Pulmonary artery endothelial cell (primary cell): ENCODE measurements at places on chromosomes 1 and 21. TPM values are rescaled to one million over a fixed set of nuclear protein-coding genes. Genes with fewer than 3 reads are reported as not detected.

DNA sequence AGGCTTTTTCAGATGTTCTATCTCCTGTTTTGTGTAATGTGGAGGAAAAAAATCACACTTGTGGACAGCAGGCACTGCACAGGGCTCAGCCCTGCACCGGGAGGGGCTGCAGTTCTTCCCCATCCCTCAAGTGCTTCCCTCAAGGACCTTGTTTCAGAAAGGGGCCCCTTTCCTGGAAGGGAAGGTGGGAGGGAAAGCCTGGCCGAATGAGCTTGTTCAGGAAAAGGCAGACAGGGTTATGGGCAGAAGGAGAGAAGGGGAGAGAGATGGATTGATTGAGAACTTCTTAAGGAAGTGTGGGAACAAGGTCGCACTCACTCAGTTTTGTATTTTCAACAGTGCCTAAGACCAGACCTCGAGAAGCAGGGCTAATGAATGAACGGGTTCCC lies 41.2 kb downstream of the OLFML2B start:
- no peak for DNase-seq

- no peak for DNase-seq
Measured at GRCh38 chr1:9302745-9303524, 10.2 kb downstream of the SPSB1 start.

DNA sequence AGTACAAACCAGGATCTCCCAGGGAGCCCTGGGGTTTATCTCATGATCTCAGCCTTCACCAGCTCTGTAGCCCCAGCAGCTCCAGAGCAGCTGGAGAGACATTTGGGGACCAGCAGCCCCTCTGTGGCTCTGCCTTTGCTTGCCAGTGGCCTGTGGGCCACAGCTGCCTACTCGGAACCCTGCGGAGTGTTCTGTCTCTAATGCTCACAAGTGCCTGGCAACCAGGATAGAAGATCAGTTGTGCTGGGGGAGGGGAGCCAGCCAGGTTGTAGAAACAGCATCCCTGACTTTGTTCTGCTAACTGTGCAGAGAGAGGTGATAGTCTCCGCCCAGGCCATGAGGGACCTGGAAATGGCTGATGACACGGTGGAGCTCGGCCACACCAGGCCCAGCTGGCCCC lies 50.9 kb upstream of the KCNJ15 start:
- DNase-seq = no peak

The ACTL8 gene
- not detected in 2 replicates for total RNA-seq

DNA sequence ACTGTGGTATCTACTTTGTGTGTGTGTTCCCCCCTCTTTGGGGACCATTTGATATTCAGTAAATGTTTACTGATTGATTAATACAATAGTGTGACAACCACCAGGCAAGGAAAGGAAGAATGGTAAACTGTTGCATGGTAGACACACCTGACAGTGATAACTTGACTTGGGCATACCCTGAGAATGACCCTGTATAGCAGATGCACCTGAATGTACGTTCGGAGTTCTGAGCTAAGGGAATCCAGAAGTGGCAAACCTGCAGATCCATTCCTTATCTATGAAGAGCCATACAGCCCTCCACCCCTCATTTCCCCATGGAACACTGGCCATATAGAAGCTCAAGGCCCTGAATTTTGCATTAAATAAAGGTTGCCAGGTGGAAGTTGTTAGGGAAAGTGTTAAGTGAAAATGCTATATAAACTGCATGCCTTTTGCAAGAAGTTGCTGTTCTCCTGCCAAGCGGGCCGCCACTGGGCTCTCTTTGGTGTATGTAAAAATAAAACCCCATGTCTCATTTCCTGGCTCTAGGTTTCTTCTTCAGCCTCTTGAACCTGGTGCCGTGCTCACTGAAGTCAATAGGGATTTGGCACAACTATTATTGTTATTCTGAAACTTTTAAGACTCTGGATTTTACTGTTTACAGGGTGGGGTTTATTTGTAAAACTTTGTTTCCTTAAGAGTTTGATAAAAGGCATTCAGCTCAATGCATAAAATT lies 32.6 kb upstream of the DENND1B start:
- DNase-seq = no peak

The ANGPTL1 gene
- total RNA-seq = under 0.01 TPM in 1 of 2 replicates, not detected in the other

The DMAP1 gene
- 30.9 and 34.8 TPM in 2 replicates for total RNA-seq

- no peak for DNase-seq
Measured at GRCh38 chr1:3632716-3633343, 8.0 kb downstream of the TPRG1L start.

- no peak for DNase-seq
Measured at GRCh38 chr1:62229468-62229867, 34.8 kb downstream of the L1TD1 start.

The ICOSLG gene
- total RNA-seq = 0.99 and 2.1 TPM in 2 replicates

- no peak for DNase-seq
Measured at GRCh38 chr1:56133522-56134472, 445.6 kb downstream of the PLPP3 start.

DNA sequence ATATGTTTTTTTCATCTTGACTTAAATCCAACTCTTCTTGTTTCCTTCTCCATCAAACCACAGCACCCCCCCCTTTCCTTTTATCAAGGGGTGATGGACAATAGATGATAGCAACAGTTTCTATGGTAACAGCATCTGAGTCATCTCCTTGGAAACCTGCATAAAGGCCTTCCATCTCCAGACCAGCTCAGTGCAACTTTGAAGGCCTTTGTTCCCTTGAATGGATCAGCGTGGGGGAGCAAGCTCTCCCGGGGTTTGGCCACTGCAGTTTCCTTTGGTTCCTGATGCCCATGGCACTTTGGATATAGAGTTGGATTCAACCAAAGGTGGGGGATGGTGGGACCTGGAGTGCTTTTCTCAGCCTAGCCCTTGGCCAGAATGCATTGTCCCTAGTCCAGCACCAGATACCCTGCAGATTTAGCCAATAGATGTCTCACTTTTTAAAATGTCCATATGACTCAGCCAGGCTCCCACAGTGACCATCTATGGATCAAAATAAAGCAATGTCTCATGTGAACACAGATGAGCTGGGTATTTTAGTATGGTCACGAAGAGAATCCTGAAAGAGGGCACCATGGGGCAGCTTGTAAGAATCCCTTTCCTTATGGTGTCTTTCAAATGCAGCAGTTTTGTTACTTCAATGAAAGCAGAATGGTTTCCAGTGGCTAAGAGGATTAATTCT lies 127.7 kb downstream of the SPATA46 start:
- DNase-seq = no peak

DNA sequence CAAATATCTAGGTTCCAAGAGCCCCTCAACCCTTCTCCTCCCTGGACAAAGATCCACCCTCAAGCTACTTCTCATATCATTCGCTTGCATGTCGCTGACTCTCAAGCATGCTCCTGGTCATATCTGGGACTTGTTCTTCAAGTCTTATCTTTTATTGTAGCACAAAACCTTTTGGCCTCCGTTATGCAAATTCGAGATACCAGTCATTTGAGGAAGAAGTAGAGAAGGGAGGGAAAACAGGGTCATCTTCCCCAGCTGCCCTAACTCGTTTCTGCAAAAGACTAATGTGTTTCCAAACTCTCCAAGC lies 63.8 kb upstream of the ETS2 start:
- no peak for DNase-seq

The SYTL1 gene
- total RNA-seq = under 0.01 and 0.78 TPM in 2 replicates

DNA sequence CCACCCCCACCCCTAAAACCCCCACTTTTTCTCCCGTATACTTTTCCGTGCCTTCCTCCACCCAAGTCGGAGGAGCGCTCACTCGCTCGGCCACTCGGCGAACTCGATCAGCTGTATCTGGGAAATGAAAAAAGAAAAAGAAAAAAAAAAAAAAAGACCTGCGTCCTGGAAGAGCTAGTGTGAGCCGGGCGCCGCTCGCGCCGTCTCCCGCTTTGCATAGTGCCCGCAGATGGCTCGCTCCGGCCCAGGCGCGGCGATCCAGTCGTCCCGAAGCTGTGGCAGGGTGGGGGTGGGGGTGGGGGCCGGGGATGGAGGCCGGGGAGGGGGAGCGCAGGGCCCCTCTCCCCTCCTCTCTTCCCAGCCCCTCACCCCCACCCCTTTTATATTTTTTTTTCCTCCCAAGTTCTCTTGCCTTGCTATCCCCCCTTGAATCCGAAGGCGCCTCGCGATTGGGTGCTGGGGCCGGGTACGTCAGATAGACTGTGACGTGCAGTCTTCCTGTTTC lies 299 bp upstream of the PROX1 start:
- DNase-seq = peak; percentile 80

GRCh38 chr1:8139941-8140340 lies 113.8 kb upstream of the ERRFI1 start:
- DNase-seq = no peak

The BEND5 gene
- total RNA-seq = not detected in 2 replicates

GRCh38 chr1:229184066-229184465 lies 86.8 kb upstream of the RAB4A start:
- no peak for DNase-seq

DNA sequence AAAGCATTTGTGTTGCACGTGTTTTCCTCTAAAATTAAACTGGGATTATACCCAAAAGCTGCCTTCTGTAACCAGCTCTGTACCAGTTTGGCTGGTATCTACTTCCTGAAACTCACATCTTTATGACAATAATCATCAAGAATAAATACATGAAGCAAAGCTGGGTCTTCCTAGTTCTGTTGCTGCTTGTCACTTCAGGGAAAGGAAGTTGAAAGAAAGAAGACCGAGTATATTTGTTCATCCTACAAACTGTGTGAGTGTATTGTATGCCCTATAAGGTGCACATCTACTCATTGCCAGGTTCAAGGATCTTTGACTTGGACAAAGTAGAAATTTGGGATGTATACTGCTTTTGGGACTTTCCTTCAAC lies 29.1 kb upstream of the IFNGR2 start:
- DNase-seq = no peak

The POU3F1 gene
- total RNA-seq = not detected in 2 replicates

DNA sequence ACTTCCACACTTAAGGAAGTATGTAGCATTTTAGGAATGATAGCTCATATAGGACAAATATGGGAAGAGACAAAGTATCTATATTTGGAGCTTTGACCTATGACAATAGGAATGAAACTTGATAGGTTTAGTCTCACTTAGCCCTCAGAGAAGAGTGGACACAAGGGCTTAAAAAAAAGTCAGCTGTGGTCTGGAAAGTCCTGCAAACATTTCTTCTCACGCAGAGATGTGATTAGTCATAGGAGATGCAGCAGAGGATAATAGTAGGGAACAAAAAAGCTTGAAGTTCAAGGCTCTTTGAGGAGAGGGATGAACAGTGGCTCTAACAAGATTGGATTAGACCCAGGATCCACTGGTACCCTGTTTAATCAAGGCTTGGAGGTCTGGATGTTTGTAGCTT lies 14.8 kb upstream of the RNF220 start:
- DNase-seq = no peak

DNA sequence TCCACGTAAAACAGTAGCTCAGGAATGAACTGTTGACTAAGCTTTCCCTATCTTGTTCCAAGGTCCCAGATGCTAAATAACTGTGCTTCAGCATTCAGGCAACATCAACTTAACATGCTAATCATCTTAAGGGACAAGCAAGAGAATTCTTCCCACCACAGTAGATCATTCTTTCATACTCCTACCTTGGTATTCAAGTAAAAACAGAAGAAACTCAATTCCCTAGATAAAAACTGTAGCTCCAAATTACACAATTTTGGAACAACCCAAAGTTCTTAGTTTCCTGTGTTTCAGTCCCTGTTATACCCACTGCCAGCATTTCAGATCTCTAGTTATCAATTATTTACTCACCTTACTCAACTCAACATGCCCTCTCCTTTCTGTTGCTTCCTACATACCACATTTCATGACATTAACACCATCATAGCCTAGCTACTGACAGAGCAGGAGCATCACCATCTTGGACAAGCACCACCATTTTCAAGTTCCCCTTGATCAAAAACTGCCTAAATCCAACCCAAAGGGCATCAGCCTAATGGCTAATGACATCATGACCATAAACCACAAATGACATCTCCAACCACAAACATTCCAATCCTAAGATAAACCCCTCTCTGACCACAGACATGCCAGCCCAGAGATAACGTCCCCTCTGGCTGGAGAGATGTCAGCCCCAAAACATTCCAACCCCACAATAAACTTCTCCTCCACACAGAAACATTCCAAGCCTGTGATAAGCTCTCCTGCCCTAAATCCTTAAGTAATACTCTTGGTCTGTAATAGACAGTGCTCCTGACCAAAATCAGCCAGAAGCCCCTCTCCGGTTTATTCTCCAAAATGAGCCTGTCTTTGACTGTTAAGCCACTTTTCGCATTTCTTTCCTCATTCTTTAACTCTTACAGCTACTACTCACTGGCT lies 191.2 kb downstream of the RERE start:
- no peak for DNase-seq
